ENCODE measurements at places on chromosomes 12 and 14. TPM values are rescaled to one million over a fixed set of nuclear protein-coding genes. Genes with fewer than 3 reads are reported as not detected.
A peak's percentile ranks its signal among the peaks of the same experiment; 100 is the strongest.

- DNase-seq, result no peak
- peaks cover 16% of the 10 kb centered on the region for H3K4me1 ChIP-seq
- no peak overlapping the region for H3K27ac ChIP-seq
- no peaks in the 10 kb centered on the region for H3K27me3 ChIP-seq
These were observed 8.6 kb upstream of the KRT8 start for GRCh38 chr12:52913431-52913821.

Gene PTGDR
- total RNA-seq, result 0.21 TPM

GRCh38 chr14:88838015-88838414, 13.6 kb downstream of the TTC8 start:
- H3K4me3 ChIP-seq, result no peak overlapping the region
- H3K27me3 ChIP-seq, result no peaks in the 10 kb centered on the region
- no peak for DNase-seq

- DNase-seq, result peak; percentile 58
- no peaks in the 10 kb centered on the region for H3K36me3 ChIP-seq
- no peaks in the 10 kb centered on the region for H3K27me3 ChIP-seq
- peaks cover 7% of the 10 kb centered on the region for H3K4me1 ChIP-seq
- H3K4me3 ChIP-seq, result 0 out of 2 replicates have a peak overlapping the region, but pooled peaks have one; percentile 1
These were observed 124.0 kb downstream of the DYRK2 start for GRCh38 chr12:67772267-67773169.

GRCh38 chr12:66361703-66362102, 59.4 kb downstream of the HELB start:
- no peaks in the 10 kb centered on the region for H3K27me3 ChIP-seq
- H3K36me3 ChIP-seq, result no peaks in the 10 kb centered on the region
- H3K27ac ChIP-seq, result no peak overlapping the region
- no peaks in the 10 kb centered on the region for H3K4me1 ChIP-seq

DNA sequence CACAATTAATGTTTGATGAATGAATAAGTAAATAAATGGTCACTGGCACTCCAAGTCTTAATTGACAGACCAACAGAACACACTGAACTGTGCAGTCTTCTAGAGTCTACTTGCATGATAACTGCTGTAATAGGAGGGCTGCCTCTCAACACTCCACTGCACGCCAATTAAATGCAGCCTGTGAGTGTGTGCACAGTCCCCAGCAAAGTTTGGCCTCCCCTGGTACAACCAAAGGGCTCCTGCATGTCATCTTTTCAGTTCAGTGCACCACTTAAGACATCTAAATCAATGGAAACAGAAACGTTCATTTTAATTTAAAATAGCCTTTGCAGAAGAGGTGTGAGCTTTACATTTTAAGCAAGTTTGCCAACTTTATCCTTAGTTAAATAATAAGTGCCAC, 121.7 kb upstream of the USP15 start:
- no peaks in the 10 kb centered on the region for H3K27me3 ChIP-seq
- H3K4me1 ChIP-seq, result no peaks in the 10 kb centered on the region
- H3K27ac ChIP-seq, result no peak overlapping the region
- H3K4me3 ChIP-seq, result no peak overlapping the region
- DNase-seq, result no peak

- no peak for DNase-seq
- peaks cover 10% of the 10 kb centered on the region for H3K4me1 ChIP-seq
These were observed 58.9 kb downstream of the NCOR2 start for GRCh38 chr12:124508381-124509079.

GRCh38 chr14:73272393-73272792, 35.1 kb downstream of the PAPLN start:
- no peak overlapping the region for H3K4me3 ChIP-seq
- H3K27ac ChIP-seq, result no peak overlapping the region
- DNase-seq, result no peak
- peaks cover 6% of the 10 kb centered on the region for H3K36me3 ChIP-seq

DNA sequence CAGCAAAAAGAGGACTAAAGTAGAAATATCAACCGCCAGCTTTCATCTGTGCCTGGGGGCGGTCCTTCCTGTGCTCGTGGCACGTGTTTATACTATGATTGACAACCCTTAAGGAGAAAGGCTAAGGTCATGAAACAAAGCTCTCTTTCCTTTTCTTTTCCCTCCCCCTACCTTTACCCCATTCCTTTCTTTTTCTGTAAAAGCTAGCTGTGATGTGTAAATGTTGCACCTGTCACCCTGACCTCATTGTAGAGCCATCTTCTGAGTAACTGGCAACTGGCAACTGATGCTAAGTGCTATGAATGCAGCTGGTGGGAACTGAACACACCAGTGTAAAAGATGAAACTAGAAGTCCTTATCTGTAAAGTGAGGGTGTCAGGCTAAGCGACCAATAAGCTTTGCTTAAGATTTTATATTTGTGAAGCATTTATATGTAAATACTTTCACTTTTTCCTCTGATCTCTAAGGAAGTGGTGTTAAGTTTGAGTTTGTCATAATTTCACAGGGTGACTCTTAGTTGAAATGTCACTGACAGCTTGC, 102.8 kb upstream of the BCAT1 start:
- no peaks in the 10 kb centered on the region for H3K27me3 ChIP-seq
- no peak overlapping the region for H3K27ac ChIP-seq
- no peaks in the 10 kb centered on the region for H3K36me3 ChIP-seq

- no peaks in the 10 kb centered on the region for H3K27me3 ChIP-seq
- H3K27ac ChIP-seq, result no peak overlapping the region
- H3K36me3 ChIP-seq, result no peaks in the 10 kb centered on the region
These were observed 382.6 kb upstream of the DCN start for GRCh38 chr12:91565246-91565645.

DNA sequence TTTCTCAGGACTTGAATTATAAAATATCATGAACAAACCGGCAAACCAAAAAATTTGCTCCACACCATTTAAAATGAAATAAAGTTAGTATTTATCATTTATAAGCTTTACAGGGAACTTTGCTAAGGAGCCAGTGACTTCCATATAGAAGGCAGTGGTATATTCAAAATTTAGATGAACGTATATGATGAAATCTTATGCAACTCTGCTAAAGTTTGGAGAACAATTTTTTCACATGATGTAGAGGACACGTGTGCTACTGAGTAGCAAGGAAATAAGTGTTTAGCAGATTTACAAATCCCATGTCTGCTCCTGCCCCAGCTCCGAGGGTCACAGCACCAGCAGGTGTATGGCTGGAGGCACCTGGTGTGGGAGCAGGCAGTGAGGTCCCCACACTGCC, 70.8 kb upstream of the IFNG-AS1 start:
- no peak for DNase-seq
- no peaks in the 10 kb centered on the region for H3K27me3 ChIP-seq
- no peak overlapping the region for H3K27ac ChIP-seq
- peaks cover 15% of the 10 kb centered on the region for H3K4me1 ChIP-seq
- H3K4me3 ChIP-seq, result no peak overlapping the region

GRCh38 chr12:49131894-49132461, 783 bp upstream of the TUBA1B start:
- no peak overlapping the region for H3K27ac ChIP-seq
- H3K36me3 ChIP-seq, result peaks cover 17% of the 10 kb centered on the region
- H3K4me1 ChIP-seq, result peaks cover 4% of the 10 kb centered on the region
- peak overlapping the region; percentile 26 for H3K4me3 ChIP-seq
- no peak for DNase-seq
- no peaks in the 10 kb centered on the region for H3K27me3 ChIP-seq
